ENCODE measurements at places on chromosomes 12 and 14. TPM values are rescaled to one million over a fixed set of nuclear protein-coding genes. Genes with fewer than 3 reads are reported as not detected.

The KRT3 gene
- not detected for total RNA-seq

DNA sequence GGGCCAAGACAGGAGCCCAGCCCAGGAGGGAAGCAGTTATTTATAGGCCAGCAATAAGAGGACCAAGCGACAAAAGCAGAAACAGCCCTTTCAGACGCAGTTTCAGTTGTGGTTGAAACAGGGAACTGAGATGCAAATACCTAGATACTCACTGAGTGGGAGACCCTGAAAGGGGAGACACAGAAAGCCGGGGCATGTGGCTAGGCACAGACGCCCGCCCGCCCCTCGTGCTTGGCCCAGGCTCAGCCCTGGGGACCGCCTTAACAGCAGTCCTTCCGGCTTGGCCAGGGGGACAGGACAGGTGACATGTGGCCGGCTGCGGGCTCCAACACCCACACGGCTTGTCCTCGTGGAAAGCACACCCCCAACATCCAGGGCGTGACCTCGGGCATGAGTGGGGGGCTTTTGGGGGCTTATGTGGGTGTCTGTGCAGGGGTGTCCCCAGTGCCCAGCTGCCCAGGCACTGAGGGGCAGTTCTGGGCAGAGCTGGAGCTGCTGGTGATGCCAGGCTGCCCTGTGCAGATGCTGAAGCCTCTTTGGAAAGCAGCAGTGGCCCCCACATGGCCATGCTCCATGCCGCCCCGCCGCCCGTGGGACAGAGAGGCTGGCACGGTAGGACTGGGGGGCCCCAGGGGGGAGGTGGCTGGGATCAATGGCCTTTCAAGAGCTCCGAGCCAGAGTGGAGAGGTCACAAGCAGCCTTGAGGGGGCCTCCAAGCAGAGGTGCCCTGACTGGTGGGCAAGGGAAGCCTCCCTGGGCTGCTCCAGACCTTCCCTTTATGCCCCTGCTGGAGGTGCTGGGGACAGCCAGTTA is 2.1 kb downstream of the PLD4 start:
- no peak for DNase-seq

GRCh38 chr12:106297681-106298080 is 4.9 kb upstream of the TCP11L2 start:
- DNase-seq: no peak

The OAS1 gene
- not detected for total RNA-seq

DNA sequence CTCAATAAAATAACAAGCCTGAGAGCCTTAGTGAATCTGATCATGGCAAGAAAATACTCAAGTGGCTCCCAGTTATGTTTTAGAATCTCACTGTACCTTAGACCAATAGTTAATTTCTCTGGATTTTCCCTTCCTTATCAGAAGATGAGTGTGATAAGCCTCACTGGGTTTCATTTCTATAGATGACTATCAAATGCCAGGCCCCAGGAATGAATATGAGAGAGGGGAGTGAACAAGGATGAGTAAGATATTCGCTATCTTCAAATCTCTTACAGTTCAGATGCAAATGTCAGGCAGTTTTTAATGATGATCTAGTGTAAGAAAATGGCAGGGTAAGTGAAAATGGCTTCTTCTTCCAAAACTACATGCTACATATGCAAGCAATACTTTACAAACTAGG is 26.1 kb upstream of the OR10P1 start:
- DNase-seq: no peak

The RNASE2 gene
- total RNA-seq: not detected

- no peak for DNase-seq
These were observed 13.0 kb upstream of the NELL2 start for GRCh38 chr12:44889162-44889561.

The P2RX7 gene
- total RNA-seq: not detected

- DNase-seq: peak; percentile 63
These were observed 91.6 kb downstream of the LRRC74A start for GRCh38 chr14:76917745-76918255.

GRCh38 chr12:106247674-106248311 is at the start of gene CKAP4:
Gene CKAP4 (minus strand): TSS chr12:106248020. CDS start chr12:106247851, 169 bp downstream.
- peak; percentile 43 for DNase-seq

The ENDOU gene
- 1.9 TPM for total RNA-seq

DNA sequence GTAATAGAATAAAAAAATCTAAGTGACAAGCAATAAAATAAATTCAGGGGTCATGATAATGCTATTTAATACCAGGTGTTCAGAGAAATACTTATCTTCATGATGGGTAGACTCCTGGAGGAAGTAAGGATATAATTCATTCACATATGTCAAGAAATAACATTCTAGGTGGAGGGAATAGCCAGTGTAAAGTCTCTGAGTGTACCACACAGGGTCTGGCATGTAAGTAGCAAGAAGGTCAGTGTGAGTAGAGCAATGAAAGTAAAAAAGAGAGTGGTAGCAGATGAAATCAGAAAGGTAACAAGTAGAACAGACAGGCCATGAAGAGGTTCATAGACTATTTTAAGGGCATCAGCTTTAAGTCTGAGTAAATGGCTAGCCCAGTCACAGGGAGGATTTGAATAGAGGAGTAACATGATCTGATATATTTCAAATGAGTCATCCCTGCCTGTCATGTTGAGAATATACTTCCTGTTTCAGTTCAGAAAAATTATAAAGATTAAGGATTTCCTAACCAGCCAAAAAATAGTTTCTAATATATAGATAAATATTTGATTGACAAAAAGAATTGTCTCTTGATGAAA is 519.9 kb downstream of the C12orf50 start:
- no peak for DNase-seq

The LRRIQ1 gene
- not detected for total RNA-seq

The GPR68 gene
- total RNA-seq: 0.55 TPM

DNA sequence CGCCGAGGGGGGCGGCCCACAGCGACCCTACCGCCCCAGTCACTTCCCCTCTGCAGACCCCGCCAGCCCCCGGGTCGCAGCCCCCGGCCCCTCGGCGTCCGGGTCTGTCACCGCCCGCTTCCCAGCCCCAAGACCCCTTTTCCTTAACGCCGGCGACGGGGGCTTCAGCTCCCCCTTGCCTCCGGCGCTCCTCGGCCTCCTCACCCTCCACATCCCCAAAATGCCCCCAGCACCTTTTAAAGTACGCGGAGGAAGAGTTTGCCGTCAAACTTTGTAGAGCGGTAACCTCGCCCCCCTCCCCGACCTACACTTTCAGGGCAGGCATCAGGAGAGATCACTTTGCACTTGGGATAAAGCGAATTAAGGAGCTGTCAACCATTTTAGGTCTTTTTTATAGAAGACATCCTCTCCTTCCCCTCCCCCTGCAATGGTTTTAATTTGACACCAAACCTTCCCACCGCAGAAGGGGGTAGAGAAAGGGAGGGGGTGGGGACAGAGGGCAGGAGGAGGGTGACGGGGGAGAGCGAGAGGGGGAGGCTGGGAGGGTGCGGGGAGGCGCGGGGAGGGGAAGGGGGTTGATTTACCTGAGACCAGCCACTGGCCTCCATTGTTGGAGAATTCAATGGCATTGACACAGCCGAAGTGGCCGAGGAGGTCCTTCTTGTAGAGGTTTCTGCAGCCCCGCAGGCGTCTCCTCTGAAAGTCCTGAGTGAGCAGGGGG is 578 bp downstream of the DCAF5 start:
- DNase-seq: no peak

The PRB2 gene
- not detected for total RNA-seq

The AKAP5 gene
- total RNA-seq: 2.1 TPM

GRCh38 chr14:102979406-102979805 is 56.9 kb downstream of the AMN start:
- DNase-seq: no peak

DNA sequence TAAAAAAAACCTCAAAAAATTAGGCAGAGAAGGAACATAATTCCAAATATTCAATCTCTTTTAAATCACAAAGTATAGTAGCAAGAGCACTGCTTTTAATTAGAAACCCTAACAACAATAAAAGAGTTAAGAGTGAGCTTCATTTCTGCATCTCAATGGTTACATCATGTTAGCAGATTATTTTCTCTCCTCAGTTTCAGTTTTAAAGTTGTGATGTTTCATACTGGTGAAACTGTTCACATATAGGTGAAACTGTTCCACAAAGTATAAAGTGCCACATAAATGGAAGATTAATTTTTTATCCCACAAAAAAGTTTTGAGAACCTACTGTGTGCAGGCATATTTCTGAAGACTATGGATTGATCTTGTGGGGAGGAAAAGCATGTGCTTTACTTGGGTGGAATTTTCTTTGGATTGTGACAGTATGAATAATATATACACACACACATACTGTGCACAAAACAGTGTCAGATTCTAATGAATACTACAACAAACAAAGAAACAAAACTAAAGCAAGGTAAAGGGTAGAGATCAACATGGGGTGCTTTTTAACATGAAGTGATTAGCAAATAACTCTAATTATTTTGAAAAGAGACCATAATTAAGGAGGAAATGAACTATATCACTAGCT is 17.1 kb downstream of the LUM start:
- no peak for DNase-seq

The TCL1B gene
- total RNA-seq: not detected

The CCDC38 gene
- total RNA-seq: not detected

The BEGAIN gene
- 1.3 TPM for total RNA-seq

The ESR2 gene
- total RNA-seq: not detected

GRCh38 chr14:35405304-35405996 is 901 bp upstream of the NFKBIA start:
- DNase-seq: peak; percentile 44

The MANSC4 gene
- total RNA-seq: not detected

DNA sequence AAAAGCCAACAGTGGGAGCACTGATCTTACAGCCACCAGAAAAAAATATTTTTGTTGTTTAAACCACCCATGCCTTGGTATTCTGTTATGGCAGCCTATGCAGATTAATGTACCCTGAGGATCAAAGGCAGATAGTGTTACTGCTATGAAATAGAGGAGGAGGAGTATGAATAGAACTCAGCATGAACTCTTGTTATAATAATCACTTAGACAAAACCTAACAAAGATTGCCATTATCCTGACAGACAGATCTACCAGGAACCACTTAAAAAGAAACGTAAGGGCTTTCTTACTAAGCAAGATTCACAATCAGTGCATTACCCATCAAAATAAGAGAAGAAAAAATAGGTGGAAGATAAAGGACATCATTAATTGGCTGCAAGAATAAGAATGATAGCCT is 558.3 kb downstream of the GALC start:
- DNase-seq: no peak

DNA sequence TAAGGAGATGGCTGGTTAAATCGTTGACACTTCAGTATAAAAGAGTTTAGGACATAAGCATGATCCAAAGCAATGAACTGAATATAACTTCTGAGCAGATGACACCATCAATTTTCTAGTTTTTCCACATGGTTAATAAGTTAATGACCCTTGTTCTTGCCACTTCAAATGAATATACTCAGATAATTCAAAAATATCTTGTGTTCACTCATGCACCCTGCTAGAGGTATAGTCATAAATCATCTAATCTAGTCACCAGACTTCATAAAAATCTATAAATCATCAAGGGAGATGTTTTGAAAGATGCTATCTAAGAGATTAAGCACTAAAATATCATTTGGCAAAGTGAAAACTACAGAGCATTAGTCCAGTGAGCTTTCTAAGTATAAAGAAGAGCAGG is 131.9 kb downstream of the MDGA2 start:
- no peak for DNase-seq

The CYP27B1 gene
- 0.18 TPM for total RNA-seq

GRCh38 chr14:45553981-45554380 is 301.0 kb upstream of the MIS18BP1 start:
- DNase-seq: no peak

DNA sequence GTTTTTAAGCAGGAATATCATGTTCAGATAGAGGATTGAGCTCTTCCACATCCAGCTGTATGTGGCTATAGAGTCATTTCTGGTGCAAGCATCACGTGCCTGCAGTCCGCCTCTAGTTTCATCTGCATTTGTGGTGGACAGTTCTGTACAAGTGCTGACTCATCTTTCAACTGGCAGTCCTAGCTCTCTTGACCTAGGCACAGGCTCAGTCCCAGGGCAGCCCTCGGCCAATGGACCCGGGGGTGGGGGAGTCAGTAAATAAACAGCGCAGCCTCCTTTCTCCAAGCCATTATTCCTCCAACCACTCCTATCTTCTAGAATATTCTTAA is 41.8 kb upstream of the FRMD6 start:
- no peak for DNase-seq

The KRT74 gene
- not detected for total RNA-seq

DNA sequence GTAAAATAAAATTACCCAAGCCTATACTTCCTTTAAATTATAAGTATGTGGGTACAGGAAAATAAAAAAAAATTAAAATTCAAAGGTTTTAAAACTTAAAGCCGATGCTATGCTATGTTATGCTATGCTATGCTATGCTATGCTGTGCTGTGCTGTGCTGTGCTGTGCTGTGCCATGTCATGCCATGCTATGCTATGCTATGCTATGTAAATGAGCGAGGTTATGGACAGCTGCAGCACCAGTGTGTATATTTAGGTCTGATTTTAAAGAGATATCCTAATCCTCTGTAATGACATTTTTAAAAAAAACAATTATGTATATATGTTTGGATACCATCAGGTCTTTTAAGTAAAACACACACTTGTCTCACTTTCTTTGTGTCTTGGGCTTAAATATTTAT is 1822.0 kb upstream of the SEL1L start:
- DNase-seq: no peak

- no peak for DNase-seq
These were observed 142.3 kb downstream of the ADGRD1 start for GRCh38 chr12:131095826-131096680.

- DNase-seq: no peak
These were observed 21.9 kb upstream of the CIPC start for GRCh38 chr14:77076113-77076631.

The GOLGA5 gene
- 22.8 TPM for total RNA-seq

DNA sequence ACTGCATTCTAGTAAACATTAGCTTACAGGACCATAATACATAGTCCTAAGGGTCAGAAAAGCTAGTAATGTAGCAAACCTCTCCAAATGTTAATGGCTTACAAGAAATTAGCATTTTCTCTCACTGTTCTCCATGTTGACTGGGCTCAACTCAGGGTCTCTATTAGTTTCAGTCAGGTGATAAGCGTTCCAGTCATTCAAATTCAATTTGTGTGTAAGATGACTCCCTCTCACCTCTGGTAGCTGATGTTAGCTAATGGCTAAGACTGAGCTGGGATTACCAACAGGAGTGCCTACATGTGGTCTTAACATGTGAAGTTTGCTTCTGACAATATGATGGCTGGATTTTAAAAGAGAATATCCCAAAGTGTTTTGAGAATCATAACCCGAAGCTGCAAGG is 630.5 kb upstream of the USP15 start:
- no peak for DNase-seq
